Left renal pelvis (tissue), 4 donors: ENCODE measurements at places on chromosomes 2 and 18.
A peak's percentile ranks its signal among the peaks of the same experiment; 100 is the strongest.

GRCh38 chr18:35592298-35592697 is 10.8 kb downstream of the GALNT1 start:
- no peak for DNase-seq

DNA sequence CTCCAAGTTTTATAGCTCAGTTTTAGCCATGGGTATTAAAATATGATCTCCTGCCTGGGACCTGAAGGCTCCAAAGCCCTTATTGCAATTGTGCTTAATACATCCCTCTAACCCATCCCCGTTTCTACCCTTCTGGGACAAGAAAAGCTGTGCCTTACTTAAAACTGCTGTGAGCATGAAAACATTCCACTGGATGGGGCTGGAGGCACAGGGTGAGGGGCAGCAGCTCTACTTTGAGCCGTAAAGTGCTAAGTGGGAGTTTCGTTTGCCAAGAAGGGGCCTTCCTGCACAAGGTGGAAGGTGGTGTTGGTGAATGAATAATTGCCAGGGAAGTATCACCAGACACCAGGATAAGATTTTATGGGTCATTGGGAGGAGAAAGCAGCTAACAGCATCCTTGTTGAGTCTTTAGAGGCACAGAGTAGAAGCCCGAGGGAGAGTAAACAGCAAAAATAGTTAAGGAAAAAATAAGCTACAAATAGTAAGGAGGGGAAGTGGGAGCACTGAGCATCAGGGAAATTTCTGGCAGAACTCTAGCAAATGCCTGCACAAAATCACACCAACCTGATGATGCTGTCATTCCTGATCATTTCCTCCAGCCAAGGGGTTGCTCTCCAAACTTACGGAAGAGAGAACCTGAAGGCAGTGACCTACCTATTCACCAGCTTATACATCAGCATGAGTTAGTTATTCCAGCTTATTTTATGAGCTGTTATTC is 218.4 kb downstream of the MREG start:
- DNase-seq, result no peak

- DNase-seq, result no peak
These were observed 434 bp upstream of the DUSP19 start for GRCh38 chr2:183078163-183078463.

GRCh38 chr2:104102615-104103014 is 751.3 kb upstream of the POU3F3 start:
- no peak for DNase-seq

DNA sequence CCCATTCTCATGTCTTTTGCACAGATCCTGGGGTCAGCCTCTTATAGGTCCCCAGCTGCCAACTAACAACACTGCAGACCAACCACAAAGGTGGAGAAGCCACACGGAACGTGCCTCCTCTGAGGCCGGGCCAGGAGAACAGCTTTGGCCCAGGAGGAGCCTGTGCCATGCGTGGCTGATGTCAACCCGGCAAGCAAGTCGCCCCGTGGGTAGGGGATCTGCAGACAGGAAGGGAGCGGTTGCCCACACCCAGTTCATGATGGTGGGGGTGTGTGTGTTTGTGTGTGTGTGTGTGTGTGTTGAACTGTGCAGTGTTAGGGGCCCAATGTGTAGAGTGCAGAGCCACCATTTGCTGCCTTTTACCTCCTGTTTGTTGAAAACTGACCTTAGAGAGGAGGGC is 2.4 kb upstream of the CLEC4F start:
- no peak for DNase-seq

GRCh38 chr2:224875841-224876240 is 159.7 kb upstream of the CCDC195 start:
- DNase-seq, result no peak

DNA sequence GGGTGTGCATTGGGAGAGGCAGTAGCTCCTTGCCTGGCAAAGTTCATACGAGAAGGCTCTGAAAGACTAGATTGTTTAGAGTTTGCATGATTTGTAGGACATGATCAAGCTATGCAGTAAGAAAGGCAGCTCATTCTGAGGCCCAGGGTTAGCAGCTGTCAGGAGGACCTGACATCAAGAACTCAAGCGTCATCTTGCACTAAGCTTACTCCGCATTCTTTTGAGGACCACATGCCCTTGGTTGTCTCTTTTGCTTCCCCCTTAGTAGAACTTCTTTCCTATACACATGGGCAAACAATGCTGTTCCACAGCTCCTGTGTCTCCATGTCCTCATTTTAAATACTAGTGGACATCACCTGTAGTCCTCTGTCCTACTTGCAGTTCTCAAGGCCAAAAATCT is 14.0 kb downstream of the ZNF532 start:
- no peak for DNase-seq

DNA sequence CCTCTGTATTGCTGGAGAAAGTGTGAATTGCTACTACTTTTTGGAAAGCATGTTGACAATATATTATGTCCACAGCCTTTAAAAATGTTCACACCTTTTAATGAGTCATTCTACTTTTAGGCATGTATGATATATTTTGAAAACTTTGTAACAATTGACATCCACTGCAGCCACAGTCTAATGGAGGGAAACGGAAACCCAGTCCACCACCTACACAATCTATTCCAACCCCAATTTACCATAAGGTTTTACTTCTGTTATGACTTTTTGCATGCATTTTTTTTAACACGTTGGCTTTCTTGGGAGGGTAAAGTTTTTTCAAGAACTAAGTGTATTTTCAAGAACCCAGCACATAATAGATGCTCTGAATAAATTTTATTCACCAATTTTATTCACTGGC is 38.5 kb upstream of the ATP8B1 start:
- no peak for DNase-seq

- no peak for DNase-seq
These were observed 181.9 kb downstream of the CALCRL start for GRCh38 chr2:187266147-187266546.

DNA sequence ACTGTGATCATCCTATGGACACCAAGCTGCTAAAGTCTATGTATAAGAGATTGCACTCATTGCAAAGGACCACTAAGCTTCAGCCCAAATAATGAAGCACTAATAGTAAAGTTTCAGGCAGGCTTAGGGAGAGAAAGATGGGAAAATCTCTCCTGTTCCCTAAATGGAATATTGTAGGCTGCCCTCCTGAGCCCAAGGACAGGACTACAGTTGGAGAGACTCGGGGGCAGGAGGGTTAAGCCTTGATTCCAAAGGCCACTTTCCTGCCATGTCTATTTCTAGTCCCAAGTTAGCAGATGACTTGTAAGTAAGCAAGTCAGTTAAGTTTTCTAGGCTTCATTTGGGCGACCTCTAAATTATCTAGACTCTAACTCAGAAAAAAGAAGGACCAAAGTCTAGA is 9.0 kb downstream of the TMEM247 start:
- no peak for DNase-seq

DNA sequence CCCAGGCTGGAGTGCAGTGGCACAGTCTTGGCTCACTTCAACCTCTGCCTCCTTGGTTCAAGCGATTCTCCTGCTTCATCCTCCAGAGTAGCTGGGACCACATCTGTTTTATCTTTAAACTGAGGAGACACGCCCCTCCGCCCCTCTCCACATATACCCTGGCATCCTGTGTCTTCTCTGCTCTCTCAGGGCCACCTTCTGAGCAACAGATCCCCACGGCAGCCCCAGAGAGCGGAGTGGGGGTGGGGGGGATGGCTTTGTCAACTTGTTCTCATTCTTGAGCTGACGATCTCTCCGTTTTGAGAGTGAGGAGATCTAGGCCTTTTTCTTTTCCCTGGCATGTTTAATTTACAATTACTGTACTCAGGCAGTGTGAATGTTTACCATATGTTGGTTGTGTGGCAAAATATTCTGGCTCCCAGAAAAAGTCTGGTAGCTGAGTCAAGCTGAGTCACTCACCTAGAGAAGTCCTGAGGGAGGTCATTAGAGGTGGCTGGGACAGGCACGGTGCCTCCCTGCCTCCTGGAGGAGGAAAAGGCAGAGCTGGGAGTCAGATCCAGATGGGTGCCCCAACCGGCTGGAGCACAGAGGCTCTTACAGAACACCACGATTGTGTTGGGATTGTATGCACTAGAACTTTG is 19.5 kb upstream of the ID2 start:
- no peak for DNase-seq

GRCh38 chr2:233940376-233941276 is 23.5 kb downstream of the TRPM8 start:
- no peak for DNase-seq

DNA sequence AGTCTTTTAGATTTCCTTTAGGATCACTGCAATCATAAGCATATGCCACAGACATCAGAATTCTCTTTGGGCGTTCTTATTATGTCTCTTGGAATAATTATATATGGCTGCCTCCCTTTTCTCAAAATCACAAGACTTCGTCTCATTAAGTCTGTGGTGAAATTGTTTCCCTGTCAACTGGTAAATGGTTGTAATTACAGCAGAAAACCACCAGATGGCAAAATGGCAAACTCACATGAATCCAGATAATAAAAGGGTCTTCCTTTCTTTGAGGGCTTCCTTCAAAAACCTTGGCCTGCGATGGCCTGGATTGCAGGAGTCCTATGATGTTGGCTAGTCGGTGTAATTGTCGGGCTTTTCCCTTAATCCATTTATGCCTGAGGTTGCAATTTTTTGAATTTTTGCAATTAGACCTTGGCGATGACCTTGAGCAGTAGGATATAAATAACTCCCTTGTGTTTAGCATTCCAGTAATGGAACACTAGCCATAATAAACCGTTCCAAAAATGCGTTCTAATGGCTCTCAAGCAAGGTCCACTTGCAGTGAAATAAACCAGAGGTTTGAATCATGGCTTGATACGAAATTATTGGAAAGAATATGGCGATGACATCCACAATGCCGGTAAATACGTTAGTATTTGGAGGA is 656.4 kb downstream of the MBD2 start:
- DNase-seq, result no peak

- no peak for DNase-seq
These were observed 31.6 kb upstream of the MREG start for GRCh38 chr2:216044883-216045486.

GRCh38 chr2:69177063-69177771 is 164.2 kb downstream of the ANTXR1 start:
- DNase-seq, result no peak

DNA sequence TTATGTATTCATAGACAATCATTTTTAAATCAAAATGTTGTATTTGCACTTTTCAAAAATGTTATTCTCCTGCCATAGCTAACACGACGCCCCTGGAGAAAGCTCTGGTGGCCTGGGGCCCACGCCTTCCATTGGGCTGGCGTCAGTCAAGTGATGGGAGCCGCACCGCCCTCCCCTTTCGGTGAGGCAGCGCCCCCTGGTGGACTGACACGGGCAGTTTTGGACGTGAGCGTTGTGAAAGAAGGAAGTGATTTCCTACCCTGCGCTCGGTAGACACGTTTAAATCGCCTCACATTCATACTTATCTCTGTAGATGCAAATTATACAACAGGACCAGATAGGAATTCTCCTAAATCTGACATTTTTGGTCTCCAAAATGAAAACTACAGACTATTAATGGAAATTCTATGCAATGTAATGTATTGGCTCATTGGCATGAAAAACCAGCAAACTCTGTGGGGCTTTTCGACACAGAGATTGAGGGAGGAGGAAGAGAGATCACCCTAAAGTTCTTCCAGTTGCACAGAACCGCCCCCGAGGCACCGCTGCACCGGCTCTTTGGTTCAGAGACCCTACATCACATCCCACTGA is 326.2 kb upstream of the SOX11 start:
- peak; percentile 52 for DNase-seq

DNA sequence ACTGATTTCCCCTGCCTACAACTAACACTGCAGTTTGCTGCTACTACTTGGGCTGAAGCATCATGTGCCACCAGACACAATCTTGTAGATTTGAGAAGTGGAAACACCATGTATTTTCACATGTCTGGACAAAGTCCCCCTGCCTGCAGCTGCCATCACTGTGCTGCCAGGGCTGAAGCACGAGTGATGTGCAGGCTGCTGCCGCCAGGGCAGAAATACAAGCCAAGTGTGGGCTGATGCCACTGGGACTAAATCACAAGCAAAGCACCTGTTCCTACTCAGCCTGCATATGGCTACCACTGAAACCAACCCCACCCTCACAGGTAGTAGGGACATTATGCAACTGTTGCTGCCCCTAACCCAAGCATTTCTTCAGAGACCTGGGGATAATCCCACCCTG is 179.5 kb upstream of the SLC35G4 start:
- DNase-seq, result no peak

GRCh38 chr2:83850071-83850725 is 608.9 kb downstream of the SUCLG1 start:
- DNase-seq, result no peak

- no peak for DNase-seq
These were observed 45.3 kb downstream of the KLHL29 start for GRCh38 chr2:23430263-23430662.

DNA sequence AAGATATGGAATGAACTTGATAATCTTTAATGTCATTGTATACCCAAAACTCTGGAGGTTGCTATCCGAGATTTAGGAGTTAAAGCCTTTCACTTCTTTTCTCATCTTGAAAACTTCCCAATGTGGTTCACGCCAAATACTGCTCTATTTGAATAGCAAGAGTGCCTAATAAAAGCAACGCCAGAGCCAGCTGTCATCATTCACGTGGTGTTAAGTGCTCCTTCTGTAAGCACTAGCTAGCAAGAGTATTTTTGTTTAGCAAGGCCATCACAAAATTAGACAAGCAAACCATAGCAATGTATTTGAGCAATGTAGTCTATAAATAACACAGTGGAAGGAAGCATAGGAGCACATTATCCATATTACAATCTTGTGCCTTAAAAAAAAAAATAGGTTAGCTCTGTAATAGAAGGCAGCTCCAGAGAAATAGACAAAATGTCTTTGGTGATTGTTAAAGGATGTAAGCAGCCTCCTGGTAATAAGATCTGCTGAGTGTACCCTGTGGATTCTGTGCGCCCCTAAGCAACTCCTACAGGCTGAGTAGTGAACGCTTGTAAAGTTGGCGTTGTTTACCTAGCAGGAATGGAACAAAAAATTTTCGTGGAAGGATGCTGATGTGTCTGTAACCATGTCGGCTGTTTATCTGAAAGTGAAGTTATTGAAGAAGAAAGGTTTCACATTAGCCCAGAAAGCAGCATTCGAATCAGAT is 518.0 kb downstream of the CNTNAP5 start:
- DNase-seq, result no peak

DNA sequence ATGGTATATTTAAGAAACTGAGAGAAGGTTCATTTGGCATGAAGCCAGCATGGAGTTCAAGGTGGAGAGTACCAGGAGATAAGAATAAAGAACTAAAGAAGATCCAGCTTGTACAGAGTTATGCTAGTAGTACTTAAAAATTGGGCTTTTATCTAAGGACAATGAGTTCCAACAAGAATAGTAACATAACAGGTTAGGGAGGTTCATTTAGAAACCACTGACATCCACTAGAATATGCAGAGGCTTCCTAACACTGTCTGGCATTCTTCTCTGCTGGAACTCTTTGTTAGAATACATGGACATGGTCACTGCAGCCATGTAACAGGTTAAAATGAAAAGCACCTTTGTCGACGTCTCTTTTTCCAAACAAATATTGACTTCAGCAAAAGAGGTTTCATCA is 42.6 kb upstream of the DSC1 start:
- DNase-seq, result no peak

DNA sequence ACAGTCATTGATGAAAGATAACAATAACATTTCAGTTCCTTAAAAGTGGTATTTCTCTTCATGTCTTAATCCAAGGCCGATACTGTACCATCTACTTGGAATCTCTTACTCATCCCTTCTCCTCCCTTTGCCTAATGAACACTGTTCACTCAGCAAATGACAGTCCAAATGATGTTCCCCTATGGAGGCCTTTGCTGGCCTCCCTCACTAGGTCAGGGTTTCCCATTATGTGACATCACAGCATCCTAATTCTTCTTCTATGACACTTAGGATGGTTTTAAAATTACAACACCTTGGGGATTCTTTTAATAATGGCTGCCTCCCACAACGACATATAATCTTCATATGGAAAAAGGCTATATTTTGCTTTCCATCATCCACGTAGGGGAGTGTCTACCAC is 747.7 kb downstream of the NRXN1 start:
- DNase-seq, result no peak

- no peak for DNase-seq
These were observed 211.0 kb downstream of the RDH14 start for GRCh38 chr2:18349421-18349820.
